ENCODE measurements at places on chromosomes 13 and 19.

GRCh38 chr19:37988758-37989635 is 82.0 kb downstream of the SIPA1L3 start:
- no peak for DNase-seq

DNA sequence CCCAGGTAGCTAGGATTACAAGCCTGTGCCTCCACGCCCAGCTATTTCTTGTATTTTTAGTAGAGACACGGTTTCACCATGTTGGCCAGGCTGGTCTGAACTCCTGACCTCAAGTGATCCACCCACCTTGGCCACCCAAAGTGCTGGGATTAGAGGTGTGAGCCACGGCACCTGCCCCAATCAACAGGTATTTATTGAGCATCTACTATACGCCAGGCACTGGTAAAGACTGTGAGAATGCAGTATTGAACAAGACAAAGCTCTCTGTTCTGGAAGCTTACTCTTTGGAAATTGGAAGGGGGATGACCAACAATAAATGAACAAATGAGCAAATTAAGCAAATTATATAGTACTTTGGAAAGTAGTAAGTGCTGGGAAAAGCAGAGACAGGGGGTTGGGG is 21.4 kb upstream of the ERCC1 start:
- no peak for DNase-seq

DNA sequence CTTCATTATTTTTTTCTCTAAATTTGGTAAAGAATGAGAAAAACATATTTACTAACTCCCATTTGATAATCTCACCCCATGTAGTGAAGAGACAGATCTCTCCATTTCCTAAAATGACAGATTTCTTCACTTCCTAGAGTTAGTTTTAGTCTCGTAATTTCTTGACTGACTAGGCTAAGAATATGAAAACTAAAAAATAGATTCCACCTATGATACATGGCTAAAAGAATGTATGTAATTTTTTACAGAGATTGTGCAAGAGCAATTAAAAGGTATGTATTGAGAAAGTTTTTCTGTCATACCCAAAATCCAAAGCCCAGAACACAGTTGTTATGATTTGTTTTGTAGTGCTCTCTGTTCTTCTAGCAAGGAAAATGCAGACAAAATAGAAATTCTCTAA is 9.5 kb downstream of the NALCN start:
- no peak for DNase-seq

- DNase-seq: no peak
These were observed 12.4 kb downstream of the HNRNPM start for GRCh38 chr19:8457209-8457608.

- peak; percentile 12 for DNase-seq
These were observed 65.0 kb upstream of the GTF2F2 start for GRCh38 chr13:45055198-45055901.

DNA sequence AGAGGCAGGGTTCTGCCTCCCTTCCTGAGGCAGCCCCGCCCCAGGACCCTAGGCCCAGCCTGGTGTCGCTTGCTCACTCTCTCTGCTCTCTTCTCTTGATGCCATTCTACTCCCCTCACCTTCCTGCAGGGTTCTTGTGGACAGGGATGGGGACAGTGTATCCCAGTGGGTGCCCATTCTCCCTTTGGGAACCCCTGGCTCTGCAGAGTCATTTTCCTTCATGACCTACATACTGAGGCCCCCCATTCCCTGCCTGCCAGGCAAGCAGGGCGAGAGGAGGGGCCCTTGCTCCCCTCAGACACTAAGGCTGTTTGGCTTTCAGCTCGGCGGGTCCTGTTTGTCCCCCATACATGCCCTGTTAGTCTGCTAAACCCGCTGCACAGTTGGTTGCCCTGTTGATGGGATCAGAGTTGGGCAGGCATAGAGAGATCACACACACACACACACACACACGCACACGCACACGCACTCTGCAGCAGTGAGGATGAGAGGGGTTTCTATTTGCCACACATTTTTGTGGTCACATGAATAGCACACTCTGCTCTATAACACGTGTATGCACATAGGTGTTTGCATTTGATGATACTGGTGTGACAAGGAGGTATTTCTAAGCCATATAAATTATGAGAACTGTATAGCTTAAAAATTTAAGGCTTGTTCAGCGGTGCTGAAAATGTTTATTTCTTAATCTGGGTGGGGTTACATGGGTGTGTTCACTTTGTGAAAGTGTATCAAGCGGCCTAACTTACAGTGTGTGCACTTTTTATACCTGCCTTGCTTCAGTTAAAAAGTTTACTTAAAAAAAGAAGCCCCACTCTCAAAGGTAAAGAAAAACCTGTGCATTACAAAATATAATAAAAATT is 20.3 kb downstream of the NFIX start:
- no peak for DNase-seq

DNA sequence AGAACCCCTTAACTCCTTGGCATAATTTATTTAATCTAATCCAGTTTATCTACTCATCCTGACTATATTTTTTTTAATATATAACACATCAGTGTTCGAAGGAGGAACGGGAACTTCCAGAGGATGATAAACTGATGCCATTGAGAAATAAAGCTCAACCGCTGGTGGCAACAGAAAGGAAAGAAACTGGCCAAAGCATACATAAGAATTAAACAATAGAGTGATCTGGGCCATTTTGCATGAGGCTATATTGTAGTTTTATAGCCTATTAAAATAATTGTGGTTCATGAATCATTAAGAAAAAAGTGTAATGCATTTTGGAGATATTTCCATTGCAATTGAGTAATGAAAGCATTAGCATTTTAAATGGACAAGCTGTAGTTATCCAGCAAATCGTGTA is 94.2 kb downstream of the FRY start:
- no peak for DNase-seq

- DNase-seq: peak; percentile 60
These were observed 6.3 kb upstream of the NLRP2 start for GRCh38 chr19:54959840-54960239.

GRCh38 chr13:52713894-52714293 is 25.7 kb downstream of the CNMD start:
- no peak for DNase-seq

DNA sequence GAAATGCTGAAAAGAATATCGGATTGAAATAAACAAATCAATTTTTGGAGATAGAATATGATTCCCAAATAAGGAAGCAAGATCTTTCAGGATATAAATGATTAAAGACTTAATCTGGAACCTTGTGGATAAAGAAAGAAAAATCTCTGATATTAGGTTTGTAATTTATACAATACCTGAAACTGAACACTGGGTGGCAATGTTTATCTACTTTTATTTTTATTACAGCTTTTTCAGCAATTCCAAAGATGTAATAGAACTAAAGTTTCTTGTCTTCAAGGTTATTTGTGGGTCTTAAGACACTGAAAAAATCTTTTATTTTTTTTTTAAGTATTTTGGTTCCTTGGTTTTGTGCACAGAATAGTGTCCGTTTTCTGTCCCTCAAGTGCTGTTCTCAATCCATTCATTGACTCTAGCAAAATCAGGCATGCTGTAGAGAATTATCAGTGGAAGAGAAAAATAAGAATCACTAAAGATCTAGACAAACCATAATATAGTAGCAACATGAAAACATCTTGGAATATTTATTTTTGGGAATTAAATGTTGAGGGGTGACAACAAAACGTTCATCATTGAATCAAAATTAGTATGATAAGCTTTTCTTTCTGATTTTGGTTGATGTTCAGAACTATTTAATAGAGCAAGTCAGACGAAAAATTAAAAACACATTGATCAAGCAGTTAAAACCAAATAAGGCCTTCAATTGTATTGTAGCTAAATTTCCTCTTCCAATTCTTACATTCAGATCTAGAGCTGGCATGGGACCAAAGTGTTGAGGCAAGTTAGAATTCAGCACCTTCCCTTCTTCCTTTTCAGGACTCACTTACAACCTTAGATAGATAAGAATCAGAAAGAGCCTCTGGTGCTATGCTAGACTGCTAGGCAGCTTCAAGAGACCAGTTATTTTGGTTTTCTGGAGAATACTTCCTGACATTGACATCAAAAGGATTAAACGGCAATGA is 704.4 kb upstream of the PCDH20 start:
- DNase-seq: no peak

- no peak for DNase-seq
These were observed 108.8 kb downstream of the NDFIP2 start for GRCh38 chr13:79589603-79590393.

GRCh38 chr13:30724778-30725177 is 10.6 kb upstream of the ALOX5AP start:
- no peak for DNase-seq

GRCh38 chr13:33296793-33297425 is 11.4 kb upstream of the STARD13 start:
- DNase-seq: no peak

GRCh38 chr19:36244066-36244465 is 29.2 kb downstream of the ZNF146 start:
- DNase-seq: no peak

- DNase-seq: no peak
These were observed 564.1 kb downstream of the PCDH9 start for GRCh38 chr13:66665991-66666390.

GRCh38 chr13:72782717-72783116 is 784 bp downstream of the PIBF1 start:
- no peak for DNase-seq

- no peak for DNase-seq
These were observed 552 bp upstream of the ZNF816 start for GRCh38 chr19:52963247-52963618.

DNA sequence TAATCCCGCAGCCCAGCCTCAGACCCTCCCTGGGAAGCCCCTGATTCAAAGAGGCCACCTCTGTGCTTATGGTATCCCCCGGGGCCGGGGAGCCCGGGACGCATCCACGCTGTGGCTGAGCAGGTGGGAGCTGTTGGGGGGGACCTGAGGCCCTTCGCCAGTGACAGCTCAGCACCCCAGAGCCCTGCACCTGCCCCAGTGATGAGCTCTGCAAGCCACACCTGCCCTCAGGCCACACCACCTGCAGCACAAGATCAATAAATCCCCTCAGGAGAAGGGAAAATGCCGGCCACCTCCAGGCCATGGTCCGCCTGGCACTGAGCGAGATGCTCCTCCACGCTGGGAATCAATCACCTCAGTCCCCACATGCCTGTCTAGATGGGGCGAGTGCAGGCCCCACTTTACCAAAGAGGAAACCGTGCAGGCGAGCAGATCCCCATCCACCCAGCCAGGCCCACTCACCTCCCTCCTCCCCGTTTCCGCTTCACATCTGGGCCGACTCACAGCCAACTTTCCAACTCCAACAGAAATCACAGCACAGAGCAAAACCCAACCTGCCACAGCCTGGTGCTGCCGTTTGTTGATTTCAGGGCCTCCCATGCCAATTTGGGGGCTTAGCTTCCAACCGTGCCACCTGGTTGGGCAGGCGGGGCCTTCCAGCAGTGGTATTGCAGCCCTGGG is 12.8 kb downstream of the MOB3A start:
- DNase-seq: no peak

GRCh38 chr19:19578252-19578651 is 40.2 kb downstream of the CILP2 start:
- DNase-seq: no peak

- no peak for DNase-seq
These were observed 2.8 kb upstream of the DZIP1 start for GRCh38 chr13:95647321-95647720.

- no peak for DNase-seq
These were observed 172.2 kb downstream of the DNAJC15 start for GRCh38 chr13:43195551-43195950.

GRCh38 chr13:111330066-111330610 is 9.7 kb downstream of the TEX29 start:
- no peak for DNase-seq

DNA sequence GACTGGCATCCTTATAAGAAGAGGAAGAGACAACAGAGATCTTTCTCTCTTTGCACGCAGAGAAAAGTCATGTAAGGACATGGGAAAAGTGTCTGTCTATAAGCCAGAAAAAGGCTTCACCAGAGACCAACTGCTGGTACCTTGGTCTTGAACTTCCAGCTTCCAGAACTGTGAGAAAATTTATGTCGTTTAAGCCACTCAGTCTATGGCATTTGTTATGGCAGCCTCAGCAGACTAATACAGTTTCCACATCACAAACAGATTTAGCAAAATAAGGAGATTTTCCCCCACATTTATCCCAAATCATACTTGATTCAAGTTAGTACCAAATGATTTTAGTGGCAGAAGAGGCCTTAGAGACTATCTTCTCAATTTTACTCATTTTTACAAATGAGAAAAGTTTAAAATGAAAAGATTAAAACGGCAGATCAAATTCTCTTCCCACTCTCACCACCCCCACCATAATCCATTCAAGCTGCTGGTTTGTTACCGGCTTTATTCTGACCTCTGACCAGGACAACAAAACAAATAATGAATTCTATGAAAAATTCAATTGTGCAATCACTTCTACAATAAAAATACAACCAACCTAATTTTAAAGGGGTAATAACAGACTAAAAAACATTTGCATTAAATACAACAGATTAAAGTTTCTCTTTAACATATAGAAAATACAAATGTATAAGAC is 316.3 kb downstream of the TBC1D4 start:
- DNase-seq: no peak

- no peak for DNase-seq
These were observed 240.6 kb upstream of the ZNF507 start for GRCh38 chr19:32104850-32105235.

DNA sequence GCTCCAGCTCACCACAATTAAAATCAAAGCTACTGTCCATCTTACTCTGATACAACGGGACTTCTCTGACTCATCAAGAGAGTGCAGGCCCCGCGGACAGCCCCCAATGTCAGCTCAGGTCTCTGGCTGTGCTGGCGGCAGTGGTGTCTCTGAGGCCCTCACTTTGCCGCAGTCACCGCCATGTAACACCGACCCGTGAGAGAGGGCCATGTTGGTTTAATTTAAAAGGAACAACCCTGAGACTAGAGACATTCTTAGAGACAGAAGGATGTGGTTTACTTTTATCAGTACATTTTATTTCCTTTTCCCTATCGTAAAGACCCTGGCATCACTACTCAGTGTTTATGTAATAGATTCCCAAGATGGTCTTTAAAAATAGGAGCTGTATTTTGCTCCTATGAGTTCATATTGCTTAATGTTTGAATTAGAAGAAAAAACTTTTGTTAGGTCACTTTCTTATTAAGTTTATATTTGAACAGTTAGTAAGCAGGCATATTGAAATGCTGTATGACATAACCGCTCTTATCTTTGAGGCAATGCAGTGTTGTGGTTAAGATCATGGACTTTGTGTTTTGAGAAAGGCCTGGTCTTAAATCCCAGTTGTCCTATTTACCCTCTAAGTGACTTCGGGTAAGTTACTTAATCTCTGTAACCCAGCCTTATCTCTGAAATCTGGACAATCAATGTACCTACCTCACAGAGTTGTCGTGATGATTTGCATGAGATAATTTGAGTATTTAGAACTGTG is 23.4 kb downstream of the DGKH start:
- no peak for DNase-seq

DNA sequence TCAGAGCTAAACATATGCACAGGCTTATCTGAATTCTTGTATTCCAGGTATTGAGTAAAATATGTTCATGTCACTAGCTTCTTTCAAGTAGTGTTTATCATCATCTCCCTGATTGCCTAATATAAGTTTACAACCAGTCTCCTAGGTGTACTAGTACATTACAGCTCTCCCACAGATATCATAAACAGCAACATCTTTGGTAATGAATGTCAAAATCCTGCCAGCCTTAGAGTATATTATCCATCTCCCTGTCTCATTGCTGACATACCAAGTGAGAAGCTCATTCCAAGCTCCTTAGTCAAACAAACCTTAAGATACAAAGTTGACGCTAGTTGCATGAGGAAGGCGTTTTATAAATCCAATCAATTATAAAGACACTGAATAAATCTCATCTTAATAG is 689.1 kb upstream of the GPC6 start:
- no peak for DNase-seq

- DNase-seq: no peak
These were observed 1130.2 kb upstream of the MIR17HG start for GRCh38 chr13:90217275-90217674.

GRCh38 chr13:56102641-56103040 is 1038.1 kb upstream of the PRR20A start:
- DNase-seq: no peak
